CD4-positive, alpha-beta memory T cell (primary cell): ENCODE measurements at places on chromosomes 7 and 10. TPM values are rescaled to one million over a fixed set of nuclear protein-coding genes. Genes with fewer than 3 reads are reported as not detected.

- no peak for DNase-seq
Observed at GRCh38 chr7:36871355-36871738, 147.1 kb upstream of the AOAH start.

- no peak for DNase-seq
Observed at GRCh38 chr7:157757211-157757610, 420.4 kb downstream of the DNAJB6 start.

DNA sequence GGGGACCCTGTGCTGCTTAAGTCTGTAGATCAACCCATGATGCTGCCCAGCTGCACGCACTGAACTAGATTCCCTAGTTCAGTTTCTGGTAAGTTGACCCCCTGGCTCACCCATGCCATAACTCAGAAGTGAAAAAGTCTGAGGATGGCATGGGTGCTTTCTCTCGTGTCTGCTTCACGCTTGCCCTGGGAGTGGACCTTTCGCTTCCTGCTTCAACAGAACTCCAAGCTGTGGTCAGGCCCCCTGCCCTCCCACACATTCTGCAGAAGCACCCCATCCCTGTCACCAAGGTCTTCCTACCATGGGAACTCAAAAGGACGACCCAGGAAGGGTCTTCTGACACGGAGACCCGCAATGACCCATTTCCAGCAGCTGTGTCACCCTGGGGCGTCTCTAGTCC, 39.9 kb downstream of the LRRC18 start:
- DNase-seq, result no peak

DNA sequence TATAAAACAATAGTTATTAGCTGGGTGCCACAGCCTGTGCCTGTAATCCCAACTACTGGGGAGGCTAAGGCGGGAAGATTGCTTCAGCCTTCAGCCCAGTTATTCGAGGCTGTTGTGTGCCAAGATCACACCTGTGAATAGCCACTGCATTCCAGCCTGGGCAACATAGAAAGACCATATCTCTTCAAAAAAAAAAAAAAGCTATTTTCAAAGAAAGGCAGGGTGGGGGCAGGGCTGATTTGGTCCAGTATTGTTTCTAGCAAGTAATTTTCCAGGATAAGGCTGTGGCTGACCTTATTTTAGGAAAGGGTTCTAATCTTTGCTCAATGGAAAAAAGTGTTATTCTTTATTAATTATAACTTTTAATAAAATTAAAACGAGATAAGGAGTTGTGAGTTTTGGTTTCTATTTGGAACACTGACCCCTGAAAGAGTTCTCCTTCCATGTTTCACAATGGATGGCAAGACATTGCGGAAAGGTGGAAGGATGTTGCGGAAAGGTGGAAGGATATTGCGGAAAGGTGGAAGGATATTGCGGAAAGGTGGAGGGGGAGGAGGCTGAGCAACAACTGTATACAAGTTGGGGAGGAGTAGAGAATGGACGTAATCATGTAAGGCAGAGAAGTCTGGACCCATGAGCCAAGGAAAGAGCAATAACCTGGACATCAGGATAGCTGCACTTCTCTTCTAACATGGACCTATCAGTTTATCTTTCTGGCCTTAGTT, 1.5 kb upstream of the C1GALT1 start:
- no peak for DNase-seq

DNA sequence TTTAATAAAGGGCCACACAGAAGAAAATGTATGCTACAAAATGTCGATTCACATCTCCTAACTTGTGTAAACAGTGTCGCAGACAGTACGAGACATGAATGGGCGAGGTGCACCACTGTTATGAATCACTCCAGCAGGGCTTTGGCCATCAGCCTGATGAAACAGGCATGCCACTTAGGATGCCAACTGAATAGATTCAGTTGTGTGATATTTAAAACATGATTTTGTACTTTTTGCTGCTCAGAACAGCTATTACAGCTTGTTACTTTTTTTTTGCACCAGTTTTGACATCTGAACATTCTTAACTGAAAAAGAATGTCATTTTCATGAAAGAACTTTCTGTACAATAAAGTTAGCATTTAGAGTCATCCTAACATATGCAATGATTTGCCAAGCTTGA, 138.1 kb downstream of the VTI1A start:
- DNase-seq, result no peak

C10orf53 gene
- total RNA-seq, result not detected

- DNase-seq, result no peak
Observed at GRCh38 chr7:66036788-66037187, 38.8 kb upstream of the ASL start.

- no peak for DNase-seq
Observed at GRCh38 chr7:17939606-17940301, 540 bp downstream of the SNX13 start.

DNA sequence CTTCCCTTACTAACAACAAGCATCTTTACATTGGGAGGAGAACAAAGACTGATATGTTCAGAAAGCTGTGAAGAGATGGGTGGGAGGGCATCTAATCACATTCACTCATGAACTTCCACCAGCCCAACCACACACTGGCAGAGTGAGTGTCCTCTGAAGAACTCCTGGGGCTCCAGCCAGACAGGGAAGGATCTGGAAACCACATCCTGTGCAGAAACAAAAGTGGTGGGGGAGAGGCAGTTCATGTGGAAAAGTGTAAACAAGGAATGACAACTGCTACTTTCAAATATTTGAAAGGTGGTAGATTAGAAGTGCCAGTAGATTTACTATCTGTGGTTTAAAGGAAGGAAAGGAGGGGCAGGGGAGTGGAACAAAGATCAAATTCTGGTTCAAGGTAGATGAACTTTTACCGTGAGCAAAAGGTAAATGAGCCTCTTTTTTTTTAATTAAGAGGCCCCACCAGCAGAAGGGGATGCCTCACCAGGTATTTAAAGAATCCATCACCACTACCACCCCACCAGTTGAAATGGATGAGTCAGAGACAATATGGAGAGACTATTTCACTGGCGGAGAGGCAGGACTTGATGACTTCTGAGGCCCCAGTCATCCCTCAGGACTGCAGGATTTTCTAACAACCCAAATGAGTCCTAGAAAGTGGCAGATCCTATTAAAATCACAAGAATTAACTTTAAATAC, 34.5 kb downstream of the GOT1 start:
- DNase-seq, result no peak

- no peak for DNase-seq
Observed at GRCh38 chr7:15747712-15748111, 61.2 kb upstream of the MEOX2 start.

ASB10 gene
- not detected for total RNA-seq

- DNase-seq, result no peak
Observed at GRCh38 chr7:42617806-42618457, 293.9 kb downstream of the C7orf25 start.

ZNF365 gene
- 3.5 TPM for total RNA-seq
